ENCODE measurements at places on chromosomes 16 and 17. TPM values are rescaled to one million over a fixed set of nuclear protein-coding genes. Genes with fewer than 3 reads are reported as not detected.

DNA sequence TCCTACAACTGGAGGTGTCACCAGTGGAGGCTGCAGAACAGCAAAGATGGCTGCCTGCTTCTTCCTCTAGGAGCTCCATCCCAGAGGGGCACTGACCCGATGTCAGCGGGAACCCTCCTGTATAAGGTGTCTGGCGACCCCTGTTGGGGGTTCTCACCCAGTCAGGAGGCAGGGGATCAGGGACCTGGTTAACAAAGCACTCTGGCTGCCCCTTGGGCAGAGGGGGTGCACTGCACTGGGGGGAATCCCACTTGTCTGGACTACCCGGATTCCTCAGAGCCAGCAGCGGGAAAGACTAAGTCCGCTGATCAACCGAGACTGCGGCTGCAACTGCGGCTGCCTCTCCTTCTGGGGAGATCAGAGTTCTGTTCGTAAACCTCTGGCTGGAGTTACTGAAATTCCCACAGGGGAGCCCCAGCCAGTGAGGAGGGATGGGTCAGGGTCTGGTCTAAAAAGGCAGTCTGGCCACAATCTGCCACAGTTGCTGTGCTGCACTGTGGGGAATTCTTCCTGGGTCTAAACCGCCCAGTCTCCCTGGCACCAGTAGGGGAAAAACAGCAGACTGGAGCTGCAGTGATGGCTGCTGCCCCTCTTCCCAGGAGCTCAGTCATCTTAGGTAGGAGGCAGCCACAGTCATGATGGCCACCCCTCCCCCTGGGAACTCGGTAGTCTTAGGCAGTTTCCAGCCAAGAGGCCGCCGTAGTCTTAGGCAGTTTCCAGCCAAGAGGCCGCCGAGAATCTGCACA is 213.4 kb downstream of the CYB561 start:
- no peak for DNase-seq

DNA sequence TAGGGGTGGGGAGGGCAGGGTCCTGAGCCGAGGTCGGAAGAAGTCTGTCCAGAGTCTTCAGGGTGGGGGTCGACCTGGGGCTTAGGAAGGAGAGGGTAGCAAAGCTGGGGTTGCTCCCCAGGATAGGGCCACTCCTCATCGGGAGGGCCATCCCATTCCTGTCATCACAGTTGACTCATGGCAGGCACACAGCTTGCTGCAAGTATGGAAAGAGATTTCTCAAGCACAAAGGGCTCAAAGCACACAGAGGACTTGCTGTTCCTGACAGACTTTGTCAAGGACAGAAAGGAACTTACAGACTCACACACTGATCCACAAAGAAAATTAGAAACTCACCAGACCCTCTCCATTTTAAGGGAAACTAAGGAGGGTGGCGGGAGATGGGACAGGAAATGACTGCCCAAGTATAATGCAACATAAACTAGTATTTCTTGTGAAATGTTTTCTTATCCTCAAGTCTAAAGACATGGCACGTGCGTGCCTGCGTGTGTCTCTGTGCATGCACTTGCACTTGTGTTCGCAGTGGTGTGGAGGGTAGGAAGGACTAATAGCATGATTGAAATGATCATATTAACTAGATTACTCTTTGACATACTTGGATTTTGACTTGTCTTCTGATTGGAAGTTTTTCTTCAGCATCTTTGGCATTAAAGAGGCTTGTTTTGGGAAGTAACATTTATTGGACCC is 2.4 kb downstream of the AOC2 start:
- no peak for DNase-seq

DNA sequence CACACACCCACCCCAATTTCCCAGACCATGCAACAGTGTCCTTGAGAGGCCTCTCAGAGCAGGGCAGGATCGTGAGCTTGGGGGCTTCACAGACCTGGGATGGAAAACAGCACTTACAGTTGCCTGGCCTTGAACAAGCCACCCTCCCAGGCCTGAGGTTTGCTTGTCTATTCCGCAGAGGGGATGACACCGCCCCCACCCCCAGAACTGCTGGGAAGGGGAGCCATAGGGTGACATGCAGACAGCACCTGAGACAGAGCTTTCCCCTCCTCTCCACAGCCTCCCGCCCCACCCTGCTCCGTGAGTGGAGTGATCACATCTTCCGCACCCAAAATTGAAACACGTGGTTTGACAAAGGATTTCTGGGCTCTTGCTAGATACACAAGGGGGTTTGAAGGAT is 131.5 kb upstream of the TNRC6C start:
- DNase-seq, result no peak

DNA sequence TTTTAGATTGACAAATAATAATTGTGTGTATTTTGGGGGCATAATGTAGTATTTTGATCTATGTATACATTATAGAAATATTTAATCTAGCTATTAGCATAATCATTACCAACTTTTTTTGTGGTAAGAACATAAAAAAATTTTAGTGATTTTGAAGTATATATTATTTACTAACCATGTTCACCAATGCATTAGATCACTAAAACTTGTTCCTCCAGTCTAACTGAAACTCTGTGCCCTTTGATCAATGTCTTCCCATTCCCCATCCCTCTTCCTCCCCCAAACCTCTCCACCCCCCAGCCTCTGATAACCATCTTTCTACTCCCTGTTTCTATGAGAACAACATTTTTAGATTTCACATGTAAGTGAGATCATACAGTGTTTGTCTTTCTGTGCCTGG is 8.5 kb downstream of the EFCAB13 start:
- DNase-seq, result no peak

DNA sequence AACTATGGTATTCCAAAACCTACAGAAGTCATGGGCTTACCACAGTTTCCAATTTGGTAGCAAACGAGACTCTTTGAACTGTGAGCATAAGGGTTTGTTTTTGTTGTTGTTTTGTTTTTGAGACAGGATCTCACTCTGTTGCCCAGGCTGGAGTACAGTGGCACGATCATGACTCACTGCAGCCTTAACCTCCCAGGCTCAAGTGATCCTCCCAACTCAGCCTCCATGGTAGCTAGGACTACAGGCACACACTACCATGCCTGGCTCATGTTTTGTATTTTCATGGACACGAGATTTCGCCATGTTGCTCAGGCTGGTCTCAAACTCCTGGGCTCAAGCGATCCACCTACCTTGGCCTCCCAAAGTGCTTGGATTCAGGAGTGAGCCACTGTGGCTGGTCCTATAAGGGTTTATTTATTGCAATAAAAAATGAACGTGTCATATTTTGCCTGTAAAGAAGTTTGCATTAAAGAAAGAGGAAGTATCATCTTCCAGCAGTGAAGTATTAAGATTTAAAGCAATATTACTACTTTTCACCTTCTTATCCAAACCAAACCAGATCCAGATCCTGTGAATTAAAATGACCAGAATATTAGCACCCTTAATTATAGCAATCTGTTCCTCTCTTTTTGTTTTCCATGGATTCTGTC is 37.2 kb downstream of the KCNJ2 start:
- DNase-seq, result no peak

DNA sequence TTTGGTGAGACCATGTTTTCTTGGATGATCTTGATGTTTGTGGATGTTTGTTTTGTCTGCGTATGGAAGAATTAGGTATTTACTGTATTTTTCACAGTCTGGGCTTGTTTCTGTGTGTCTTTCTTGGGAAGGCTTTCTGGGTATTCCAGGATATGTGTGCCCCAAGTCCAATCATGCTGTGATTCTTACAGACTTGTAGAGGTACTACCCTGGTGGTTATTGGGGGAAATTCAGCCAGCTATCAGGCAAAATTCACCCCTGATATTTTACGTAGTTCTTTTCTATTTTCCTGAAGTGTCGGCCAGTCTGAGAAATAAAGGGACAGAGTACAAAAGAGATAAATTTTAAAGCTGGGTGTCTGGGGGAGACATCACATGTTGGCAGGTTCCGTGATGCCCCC is 33.4 kb upstream of the ARL4D start:
- no peak for DNase-seq

DNA sequence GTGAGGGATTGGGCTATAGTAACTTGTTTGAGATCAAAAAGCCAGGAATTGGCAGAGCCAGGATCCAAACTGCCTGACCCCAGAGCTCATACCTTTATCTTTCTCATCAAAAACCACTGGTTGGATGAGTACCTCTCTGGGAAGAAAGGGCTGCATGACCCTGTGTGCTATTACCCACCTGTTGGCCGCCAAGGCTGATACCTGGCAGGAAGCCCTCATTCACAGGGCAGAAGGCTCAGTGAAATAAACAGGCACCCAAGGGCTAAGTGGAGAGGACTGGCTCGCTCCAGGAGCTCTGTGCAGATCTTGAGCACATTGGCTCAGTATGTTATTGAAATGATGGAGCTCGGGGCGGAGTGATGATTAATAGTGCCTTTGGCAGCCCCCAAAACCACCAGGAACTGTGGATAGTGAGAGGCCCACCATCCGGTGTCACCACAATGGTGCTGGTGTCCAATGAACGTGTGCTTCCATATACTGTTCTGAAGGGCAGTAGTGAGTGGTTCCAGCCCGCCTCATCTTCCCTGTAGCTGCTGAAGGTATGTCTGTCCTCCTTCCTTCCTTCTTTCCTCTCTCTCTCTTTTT is 197.6 kb downstream of the MSI2 start:
- DNase-seq, result no peak

GRCh38 chr16:2178321-2179106 is 17.9 kb downstream of the CASKIN1 start:
- peak; percentile 43 for DNase-seq

- DNase-seq, result peak; percentile 20
Observed at GRCh38 chr17:48542698-48543106, 2.2 kb downstream of the HOXB2 start.

- no peak for DNase-seq
Observed at GRCh38 chr16:67653128-67653788, 6.8 kb downstream of the ACD start.

- peak; percentile 37 for DNase-seq
Observed at GRCh38 chr17:4492721-4493561, 5.7 kb upstream of the SPNS2 start.

GRCh38 chr16:84567286-84567962 is 50.5 kb downstream of the COTL1 start:
- DNase-seq, result no peak

The GINS2 gene
- polyA plus RNA-seq, result 2.1 TPM

The VTN gene
- 0.08 TPM for polyA plus RNA-seq

The SKAP1 gene
- polyA plus RNA-seq, result 254 TPM

The MYH3 gene
- polyA plus RNA-seq, result 0.38 TPM

The OR2C1 gene
- polyA plus RNA-seq, result 0.24 TPM
